ENCODE measurements at places on chromosomes 4 and X. TPM values are rescaled to one million over a fixed set of nuclear protein-coding genes. Genes with fewer than 3 reads are reported as not detected.

Gene PNMA3
- 1.2 TPM for total RNA-seq

Gene C4orf36
- total RNA-seq = 2.1 TPM

Gene ARHGAP36
- not detected for total RNA-seq

Gene TEX13C
- not detected for total RNA-seq
